NK-92 treated with Interleukin-12 subunit alpha and Interleukin-12 subunit beta, amount 100 ng/mL, for 24 hours (cell line): ENCODE measurements at places on chromosomes 6 and 20.

DNA sequence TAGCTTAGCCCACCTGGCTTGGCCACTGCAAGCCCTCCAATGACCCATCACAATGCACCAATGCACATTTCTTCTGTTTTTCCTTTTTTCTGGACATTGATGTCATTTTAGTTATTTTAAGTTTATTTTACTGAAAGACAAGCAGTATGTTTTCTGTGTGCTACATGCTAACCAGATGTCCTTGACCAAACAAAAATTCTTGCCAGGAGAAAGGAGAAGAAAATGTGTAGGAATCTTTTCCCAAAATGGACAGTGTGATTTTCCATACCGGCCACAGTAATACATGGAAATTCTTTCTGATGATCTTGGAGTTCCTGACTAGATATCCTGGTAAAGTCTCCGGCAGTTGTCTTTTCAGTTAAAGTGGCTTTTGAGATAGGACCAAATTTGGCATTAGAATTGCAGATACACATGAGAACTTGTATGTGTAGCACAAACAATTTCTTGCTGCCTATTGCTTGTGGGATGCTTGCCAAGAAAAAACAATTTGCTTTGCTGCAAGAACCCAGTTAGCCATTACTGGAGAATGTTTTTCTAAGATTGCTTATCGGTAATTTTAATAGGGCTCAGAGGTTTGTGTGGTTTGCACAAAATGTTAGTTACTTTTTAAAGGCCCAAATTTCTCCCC is 696.5 kb upstream of the CITED2 start:
- no peak for DNase-seq

GRCh38 chr20:3014662-3015061 is 28.8 kb upstream of the GNRH2 start:
- DNase-seq: no peak

GRCh38 chr6:47535316-47536225 is 58.0 kb downstream of the CD2AP start:
- DNase-seq: no peak

GRCh38 chr20:24633521-24633920 is 164.1 kb downstream of the SYNDIG1 start:
- no peak for DNase-seq

DNA sequence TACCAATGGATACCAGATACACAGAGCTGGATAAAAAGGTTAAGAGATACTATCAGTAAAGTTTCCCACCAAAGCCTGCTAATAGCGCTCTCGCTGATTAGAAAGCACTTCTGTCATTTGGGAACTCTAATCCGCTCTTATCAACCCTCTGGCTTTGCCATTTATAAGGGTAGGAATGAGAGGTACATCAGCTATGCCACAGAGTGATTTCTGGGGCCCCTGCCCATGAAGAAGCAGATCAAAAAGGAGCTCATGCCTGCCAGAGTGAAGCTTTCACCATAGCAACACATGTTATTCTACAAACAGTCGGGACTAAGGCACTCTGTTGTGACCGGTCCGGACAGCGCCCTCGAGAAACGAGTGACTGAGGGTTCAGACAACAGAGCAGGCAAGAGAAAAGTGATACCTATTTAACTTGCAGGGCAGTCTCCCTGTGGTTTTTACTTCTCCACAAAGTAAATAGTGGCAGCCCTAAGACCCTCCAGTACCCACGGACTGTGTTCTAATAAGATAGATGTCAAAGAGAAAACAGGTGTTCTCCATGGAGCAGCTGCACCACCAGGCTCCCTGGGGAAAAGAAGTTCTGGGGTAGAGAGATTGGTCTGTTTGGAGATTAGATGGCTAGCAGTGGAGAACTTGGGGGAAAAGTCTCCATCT is 5.6 kb downstream of the TRAM2 start:
- DNase-seq: no peak

GRCh38 chr6:112291161-112291762 is 36.9 kb upstream of the LAMA4 start:
- DNase-seq: no peak

DNA sequence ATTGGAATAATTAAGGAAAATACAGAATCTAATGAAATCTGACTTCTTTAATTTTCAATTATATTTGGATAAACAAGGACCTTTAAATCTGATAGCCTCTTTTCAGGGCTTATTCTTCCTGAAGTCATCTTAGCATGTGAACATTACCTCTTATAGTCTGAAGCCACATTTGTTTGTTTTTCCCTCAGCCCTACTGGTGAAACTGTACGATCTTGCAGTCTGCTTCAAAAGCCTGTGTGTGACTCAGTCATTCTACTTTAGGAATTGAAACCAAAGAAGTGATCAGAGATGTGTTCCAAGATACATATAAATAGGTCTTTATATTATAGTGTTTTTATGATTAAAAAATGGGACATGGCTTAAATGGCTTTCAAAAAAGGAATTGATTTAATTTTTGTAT is 67.5 kb downstream of the MACROD2 start:
- no peak for DNase-seq

GRCh38 chr6:37433657-37434271 is 743 bp downstream of the CMTR1 start:
- no peak for DNase-seq

DNA sequence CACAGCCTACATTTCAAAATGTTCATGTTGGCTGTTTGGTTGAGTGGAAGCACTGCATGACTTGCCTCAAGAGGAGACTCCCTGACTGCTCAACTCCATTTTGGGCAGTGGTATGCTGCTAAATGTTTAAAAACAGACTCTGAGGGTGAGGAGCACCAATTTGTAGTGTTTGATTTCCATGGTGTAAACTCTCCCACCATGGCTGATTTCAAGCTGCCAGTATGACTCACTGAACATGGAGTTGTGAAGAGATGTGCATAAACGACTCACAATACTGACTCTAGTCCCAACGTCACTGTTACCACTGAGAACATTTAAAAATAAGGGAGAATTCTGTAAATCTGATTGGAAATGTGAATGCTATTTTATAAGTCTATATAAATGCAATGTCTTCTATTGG is 70.4 kb downstream of the BACH2 start:
- DNase-seq: no peak

- no peak for DNase-seq
Measured at GRCh38 chr20:37323985-37324384, 22.0 kb upstream of the SRC start.

DNA sequence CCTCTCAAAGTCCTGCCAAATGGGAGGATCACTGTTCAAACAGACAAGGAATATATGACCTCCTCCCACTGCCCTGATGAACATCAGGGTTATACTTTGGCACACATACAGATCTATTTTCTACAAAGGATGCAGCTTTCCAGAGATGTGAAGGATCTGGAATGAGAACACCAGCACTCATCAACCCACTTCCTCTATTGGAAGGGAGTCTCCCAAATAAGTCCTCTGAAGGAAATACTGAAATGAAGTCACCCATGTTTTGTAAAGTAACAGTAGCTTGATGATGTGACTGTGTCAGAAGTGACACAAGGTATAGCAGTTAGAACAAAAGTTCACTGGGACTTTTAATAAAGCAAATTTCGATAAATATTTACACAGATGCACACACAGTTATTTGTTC is 104.9 kb downstream of the OGFRL1 start:
- no peak for DNase-seq

DNA sequence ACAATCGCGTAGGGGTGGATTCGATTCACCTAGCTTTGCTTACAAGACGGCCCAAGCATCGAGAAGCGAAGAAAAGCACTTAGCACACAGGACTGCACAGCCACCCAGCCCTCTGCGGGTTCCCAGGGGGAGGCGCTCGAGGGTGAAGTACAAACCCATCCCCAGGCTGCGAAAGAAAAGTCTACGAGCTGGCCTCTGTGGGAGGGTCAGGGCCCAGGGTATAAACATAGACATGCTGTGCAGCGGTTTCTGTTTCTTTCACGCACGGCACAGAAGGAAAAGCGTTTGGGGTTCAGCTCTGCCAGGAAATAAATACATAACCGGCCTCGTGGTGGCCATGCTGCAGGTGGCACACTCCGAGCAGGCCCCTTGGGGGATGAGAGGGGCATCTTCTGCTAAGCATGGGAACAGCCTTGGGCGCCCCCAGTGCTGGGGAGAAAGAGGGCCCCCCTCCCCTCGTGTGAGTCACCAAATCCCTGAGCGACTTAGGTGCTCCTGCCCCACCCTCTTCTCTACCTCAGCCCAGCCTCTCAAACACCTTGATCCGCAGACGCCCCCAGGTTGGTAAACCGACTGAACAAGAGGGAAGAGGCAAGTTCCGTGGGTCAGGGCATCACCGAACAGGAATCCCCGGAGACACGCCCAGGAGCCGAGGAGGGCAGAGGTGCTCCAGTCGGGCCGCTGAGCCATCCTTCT is 91.6 kb upstream of the RIPOR2 start:
- DNase-seq: no peak

DNA sequence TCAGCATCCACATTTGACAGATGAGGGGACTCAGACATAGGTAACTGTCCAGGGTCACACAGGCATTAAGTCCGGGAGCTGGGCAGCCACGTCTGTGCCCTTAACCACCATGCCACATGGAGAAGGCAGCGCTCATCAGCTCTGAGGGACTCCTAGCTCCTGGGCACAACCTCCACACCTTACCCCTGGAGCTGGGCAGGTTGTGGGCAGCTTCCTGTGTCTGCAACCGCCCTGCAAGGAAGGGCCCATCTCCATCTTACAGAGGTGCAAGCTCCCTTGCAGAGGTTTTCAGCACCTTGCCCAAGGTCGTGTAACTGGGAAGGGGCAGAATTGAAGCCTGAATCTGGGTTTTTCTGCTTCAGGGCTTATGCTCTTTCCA is 7.9 kb downstream of the CCDC167 start:
- no peak for DNase-seq

DNA sequence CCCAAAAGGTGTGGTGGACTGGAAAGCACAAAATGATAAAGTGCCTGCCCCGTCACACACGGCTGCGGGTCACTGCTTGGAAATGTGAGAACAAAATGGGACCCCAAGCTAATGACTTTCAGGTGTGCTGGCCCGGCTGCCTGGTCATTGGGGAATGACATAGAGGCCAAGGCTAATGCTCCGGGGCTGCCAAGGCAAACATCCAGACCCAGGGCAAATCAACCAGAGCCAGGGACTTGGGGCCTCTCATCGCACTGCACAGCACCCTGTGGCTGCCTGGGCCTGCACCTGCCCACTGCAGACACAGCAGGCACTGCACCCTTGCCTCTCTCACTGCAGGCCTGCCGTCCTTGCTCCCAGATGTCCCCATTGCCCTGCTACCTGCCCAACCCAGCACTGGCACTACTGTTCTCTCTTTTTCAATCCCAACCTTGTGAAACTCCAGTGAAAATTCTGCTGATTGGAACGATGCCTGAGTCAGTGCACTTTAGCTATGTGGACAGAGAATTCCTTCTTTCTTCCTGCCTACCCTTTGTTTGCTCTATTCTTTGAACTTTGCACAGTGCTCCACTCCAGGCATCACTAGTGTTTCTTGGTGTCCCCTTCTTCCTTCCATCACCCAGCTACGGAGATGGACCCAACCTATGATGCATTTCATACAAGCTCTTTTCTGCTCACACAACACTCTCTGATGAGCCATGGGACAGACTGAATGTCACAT is 849.5 kb downstream of the MAFB start:
- no peak for DNase-seq

DNA sequence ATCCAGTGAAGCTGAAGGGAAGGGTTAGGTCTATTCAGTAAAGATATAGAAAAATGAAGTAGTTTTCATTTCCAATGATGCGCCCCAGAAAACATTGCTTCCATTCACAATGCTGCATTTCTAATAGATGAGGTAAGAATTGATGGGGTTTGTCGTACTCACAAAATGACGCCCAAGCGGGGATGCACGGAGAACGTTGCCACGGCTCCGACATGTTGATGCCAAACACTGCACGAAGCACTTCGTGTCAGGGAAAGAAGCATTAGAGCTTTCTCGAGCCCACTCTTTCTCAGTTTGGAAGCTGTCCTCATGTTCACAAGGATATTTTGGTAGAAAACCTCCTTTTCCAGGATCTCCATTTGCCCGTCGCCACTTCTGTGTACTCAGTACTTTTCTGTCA is 21.6 kb upstream of the MAFB start:
- no peak for DNase-seq

DNA sequence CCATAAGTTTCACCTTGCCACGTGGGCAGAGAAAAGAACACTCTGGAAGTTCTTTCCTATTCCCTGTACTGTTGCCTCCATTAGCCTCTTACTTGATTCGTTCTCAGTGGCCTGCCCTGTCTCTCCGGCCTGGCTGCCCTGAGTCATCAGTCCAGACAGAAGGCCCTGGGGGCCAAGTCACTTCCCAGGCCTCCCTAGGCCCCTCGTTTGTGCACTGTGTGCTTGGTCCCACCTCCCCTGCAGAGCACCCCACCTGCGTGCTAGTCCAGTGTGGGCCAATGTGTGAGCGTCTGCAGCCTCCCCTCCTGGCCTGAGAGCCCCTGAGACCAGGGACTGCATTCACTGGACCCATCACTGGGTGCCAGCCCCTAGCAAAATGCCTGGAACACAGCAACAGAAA is 191.2 kb upstream of the RREB1 start:
- no peak for DNase-seq

GRCh38 chr6:143598466-143599080 is 79.2 kb upstream of the PHACTR2 start:
- DNase-seq: no peak

DNA sequence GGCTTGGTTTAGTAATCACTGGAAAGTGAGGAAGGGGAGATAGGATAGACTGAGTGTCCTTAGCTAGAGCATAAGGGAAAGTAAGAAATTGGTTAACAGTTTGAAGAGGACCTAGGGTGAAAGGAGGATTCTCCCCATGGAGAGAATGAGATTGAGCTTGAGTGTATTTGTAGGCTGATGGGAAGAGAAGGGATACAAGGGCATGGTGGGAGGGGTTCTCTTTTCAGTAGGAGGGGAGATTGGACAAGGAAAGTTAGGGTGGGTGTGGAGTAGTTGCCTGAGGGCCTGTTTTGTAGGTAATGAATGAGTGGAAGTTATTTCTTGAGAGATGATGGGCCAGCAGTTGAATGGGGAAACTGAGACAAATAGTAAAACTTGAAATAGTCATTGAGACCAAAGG is 1.9 kb downstream of the TRMT11 start:
- no peak for DNase-seq

GRCh38 chr6:55456016-55456415 is 123.0 kb downstream of the HMGCLL1 start:
- no peak for DNase-seq

DNA sequence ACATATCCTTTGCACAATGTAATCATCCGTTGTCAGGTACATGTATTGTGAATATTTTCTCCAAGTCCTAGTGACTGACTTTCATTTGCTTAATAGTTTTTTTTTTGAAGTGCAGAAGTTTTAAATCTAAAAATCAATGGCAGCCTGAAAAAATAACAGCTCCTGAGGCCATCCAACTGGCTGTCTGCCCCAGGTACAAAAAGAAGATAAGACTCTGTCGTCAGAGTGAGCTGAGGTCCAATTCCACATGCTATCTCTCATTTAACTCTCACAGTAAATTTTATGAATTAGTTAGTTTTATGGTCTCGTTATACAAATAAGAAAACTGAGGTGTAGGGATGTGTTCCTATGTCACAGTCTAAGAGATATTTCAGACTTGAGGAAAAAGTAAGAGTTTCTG is 21.0 kb upstream of the SLPI start:
- DNase-seq: no peak

- no peak for DNase-seq
Measured at GRCh38 chr20:37378785-37379598, 33.1 kb downstream of the SRC start.

GRCh38 chr6:166757232-166758135 is 130.4 kb upstream of the RPS6KA2 start:
- no peak for DNase-seq

GRCh38 chr20:17902531-17903083 is 66.0 kb downstream of the SNX5 start:
- no peak for DNase-seq
